A549 (cell line): ENCODE measurements at places on chromosomes 2 and 18. TPM values are rescaled to one million over a fixed set of nuclear protein-coding genes. Genes with fewer than 3 reads are reported as not detected.

Gene EFHD1
- polyA plus RNA-seq: 1.3 to 1.5 TPM (median 1.4 TPM) in 3 replicates

Gene ACADL
- polyA plus RNA-seq: not detected in 3 replicates

Gene ITGB6
- polyA plus RNA-seq: 4.1 to 4.8 TPM (median 4.2 TPM) in 3 replicates

Gene ANKRD30BL
- not detected in 3 replicates for polyA plus RNA-seq

Gene TOGARAM2
- polyA plus RNA-seq: 0.25 to 0.35 TPM (median 0.30 TPM) in 3 replicates

Gene KRTCAP3
- polyA plus RNA-seq: 0.68 to 0.92 TPM (median 0.79 TPM) in 3 replicates

Gene ELOA2
- not detected in 3 replicates for polyA plus RNA-seq

Gene GALNT13
- 11.7 to 12.8 TPM (median 12.1 TPM) in 3 replicates for polyA plus RNA-seq

Gene IL36RN
- polyA plus RNA-seq: not detected in 3 replicates

Gene CYP26B1
- polyA plus RNA-seq: 13.0 to 18.9 TPM (median 13.6 TPM) in 3 replicates
